ENCODE measurements at places on chromosomes 12 and 14.

DNA sequence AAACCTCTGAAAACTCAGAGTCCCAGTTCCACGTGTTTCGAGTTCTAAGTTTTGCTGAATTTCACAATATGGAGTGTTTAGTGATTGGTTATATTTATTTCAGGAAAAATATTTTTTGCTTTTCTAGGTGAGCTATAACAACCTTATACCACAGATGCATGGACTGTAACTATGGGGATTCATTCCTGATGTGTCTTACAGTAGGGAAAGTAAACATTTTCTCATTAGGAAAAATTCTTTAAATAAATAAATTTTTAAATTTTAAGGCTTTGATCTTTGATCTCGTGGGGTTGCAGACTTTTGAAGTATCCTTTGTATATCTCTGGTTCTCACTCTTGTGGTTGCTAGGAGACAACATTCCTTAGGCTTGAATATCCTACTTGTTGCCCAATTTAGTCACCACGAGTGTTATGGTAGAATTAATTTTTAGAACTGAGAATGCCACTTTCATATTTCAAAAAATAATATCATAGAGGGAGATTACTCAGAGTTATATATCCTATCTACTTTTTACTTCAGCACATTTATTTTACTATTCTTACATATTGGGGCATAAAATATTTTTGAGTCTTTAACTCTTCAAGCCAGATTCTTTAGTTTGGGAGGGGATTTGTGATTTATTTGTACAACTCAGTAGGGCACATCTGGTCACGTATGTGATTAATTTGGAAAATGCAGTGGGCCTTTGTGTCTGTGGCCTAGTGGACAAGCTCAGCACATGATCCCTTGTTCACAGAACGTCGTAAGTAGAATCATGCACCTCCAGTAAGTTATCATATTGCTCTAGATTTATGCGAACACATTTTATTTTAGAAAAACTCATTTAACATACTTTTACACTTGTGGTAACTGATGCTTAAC, 224.0 kb downstream of the TTC6 start:
- no peak for DNase-seq

DNA sequence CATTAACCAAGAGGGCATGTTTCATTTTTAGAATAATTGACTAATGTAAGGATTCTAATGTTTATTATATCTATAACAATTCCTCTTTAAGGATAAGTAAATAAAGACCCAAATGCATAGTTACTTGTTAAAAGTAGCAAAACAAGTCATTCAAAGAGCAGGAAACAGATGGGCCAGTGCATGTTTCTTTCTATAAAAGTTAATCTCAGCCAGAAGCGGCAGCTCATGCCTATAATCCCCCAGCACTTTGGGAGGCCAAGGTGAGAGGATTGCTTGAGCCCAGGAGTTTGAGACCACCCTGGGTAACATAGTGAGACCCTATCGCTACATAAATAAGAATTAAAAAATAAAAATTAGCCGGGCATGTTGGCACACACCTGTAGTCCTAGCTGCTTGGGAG, 391.0 kb upstream of the RGS6 start:
- DNase-seq = no peak

GRCh38 chr14:37320106-37320505, 122.4 kb downstream of the MIPOL1 start:
- DNase-seq = no peak

DNA sequence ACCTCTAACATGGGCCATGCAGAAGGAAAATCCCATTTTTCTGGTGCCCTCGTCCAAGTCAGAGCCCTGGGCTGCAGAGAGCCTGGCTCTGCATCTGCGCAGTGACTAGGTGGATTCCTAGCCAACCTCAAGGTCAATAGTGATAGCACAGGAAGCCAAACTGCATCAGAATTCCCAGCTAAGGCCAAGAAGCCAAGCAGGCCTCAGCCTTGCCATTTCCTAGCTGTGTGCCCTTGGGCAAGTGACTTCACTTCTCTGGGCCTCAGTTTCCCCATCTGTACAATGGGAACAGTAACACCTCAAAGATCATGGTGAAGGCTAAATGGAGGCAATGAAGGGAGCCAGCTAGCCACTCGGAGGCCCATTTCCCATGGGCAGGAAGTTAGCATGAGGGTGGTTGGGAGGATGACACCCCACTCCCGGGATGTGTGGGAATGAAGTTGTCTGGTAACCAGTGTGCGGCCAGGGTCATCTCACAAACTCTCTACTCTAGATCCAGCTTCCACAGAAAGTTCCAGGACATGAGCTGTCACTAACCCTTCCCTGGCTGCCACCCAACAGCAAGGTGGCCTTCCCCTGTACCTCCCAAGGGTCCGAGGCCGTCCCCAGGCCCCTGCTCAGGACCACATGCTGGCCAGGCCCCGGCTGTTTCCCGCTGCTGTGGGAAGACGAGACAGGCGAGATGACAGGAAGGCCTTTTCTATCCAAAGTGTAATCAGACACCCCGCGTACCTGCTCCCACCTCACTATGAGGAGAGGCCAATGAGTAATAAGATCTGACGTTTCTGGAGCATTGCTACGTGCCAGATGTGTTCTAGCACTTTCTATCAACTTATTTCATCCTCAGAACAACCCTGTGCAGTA, 125.7 kb downstream of the SCARB1 start:
- DNase-seq = no peak

DNA sequence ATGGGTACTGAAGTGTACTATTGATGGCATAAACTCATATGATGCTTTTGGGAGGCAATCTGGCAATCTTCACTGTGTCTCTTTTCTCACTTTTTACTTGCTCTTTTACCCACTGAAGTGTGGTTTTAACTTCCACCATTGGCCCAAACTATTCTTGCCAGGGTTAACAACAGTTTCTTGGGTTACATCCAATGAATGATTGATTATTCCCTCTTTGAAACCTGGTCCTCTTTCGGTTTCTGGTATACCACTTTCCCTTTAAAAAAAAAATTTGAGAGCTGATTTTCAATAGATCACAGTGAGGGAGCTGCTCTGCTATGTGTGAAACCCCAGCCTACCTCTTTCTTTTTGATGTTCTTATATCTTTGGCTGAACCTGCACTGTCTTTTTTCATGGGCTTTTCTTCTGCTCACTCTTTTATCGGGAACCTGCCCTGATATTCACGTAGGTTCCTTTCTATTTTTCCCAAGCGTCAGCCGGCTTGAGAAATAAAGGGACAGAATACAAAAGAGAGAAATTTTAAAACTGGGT, 56.1 kb upstream of the OR4E1 start:
- no peak for DNase-seq

DNA sequence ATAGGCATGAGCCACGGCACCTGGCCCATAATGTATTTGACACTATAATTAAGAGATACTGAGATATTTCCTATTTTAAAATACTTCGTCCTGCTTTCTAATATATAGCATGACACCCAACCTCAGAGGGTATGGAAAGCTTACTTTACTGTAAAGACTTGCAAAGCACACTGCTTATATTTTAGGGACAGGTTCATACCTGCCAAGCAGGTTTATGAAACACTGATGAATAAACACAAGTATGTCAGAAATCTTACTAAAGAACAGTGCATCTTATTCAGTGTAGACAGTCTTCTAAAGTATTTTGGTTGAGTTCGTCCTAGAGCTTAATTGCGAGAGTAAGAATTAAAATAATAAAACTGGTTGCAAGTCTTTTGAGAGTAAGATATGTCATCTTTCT, 65.4 kb downstream of the PPFIBP1 start:
- DNase-seq = no peak

- DNase-seq = no peak
Measured at GRCh38 chr12:47095446-47096236, 15.9 kb upstream of the AMIGO2 start.

GRCh38 chr14:55881577-55882241, 236.5 kb upstream of the PELI2 start:
- DNase-seq = no peak

GRCh38 chr12:77122661-77123060, 57.3 kb upstream of the E2F7 start:
- no peak for DNase-seq

DNA sequence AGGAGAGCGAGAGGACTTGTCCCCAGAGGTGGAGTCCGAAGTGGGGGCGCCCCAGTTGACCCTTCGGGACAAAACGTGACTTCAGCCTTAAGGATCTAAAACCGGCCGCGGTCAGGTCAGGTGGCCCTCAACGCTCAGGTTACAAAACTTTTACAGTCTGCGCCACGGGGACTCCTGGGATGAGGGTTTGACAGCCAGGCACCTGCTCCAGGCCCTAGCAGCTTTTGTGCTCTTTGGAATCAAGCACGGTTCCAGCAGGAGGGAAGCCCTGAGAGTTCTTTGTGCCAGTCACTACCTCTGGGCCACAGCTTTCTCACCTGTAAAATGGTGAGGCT, 337 bp downstream of the ZC2HC1C start:
- DNase-seq = no peak

GRCh38 chr12:92737855-92738850, 35.4 kb downstream of the PLEKHG7 start:
- no peak for DNase-seq

GRCh38 chr12:12811343-12811742, 1.8 kb upstream of the DDX47 start:
- no peak for DNase-seq

GRCh38 chr12:112932485-112933128, 5.7 kb upstream of the OAS3 start:
- no peak for DNase-seq

DNA sequence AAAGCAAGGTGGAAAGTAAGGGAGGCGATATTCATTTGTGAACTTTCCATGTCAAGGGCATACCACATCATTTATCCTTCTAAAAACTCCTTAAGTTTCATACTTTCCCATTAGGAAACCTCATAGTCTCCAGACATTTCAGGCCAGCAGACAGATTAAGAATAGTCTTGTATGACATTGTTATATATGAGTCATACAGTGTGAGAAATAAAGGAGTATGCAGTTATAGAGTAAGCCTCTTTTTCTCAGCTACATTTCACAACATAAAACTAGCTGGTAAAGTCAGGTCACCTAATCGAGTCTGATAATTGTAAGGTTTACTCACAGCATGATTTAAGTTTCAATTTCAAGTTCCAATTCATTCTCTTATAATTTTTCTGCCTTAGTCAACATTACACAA, 164.3 kb downstream of the GRIP1 start:
- no peak for DNase-seq

DNA sequence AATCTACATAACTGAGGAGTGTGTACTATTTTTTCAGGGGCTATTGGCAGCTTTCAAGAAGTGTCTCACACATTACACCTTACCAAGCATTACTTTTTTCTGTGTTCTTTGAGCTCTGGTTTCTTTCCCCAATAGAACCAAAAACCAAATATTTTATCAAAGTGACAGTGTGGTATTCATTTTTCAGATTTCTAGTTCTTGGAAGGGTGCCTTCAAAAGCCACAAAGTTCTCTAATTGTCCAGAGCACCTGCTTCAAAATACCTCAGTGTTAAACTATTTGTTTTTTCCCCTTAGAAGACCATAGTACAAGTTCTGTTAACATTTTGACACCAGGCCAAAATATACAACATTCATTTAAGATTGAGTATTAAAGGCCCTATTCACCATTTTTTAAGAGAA, 515.7 kb downstream of the ETNK1 start:
- no peak for DNase-seq

GRCh38 chr12:121678716-121679300, 9.4 kb upstream of the MORN3 start:
- no peak for DNase-seq

DNA sequence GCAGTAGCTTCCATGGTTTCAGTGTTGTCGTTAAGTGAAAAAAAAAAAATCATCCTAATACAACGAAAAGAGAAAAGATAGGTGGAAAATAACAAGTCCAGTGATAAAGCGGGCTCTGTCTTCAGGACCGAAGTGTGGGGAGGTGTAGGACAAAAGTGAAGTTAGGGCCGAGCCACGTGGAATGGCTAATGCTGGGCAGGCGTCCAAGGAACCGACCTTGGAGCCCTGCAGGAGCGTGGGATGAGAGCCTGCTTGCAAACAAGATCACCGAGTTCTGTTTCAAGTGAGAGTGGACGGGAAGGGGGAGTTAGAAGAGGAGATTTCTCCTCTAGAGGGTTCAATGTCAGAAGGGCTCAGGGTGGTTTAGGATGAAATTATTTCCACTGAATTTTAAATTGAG, 22.2 kb downstream of the A2ML1 start:
- DNase-seq = no peak

DNA sequence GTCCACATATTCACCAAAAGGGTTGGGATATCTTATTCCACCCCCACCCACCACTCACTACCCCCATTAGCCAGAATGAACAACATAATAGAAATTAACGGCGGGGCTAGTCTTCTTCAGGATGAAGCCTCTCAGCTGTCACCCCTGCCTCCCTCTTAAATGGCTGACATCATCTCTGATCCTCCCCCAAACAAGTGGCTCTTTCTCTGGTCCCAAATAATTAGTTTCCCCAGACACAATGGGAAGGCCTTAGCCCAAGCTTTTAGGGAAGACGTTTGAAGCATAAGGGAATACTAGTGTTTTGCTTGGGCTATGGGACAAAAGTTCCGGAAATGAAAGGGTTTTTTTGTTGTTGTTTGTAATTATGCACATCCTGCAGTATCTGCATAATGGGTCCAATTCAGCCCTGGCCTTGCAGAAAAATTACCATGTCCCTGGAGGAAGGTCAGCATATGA, 13.8 kb downstream of the STON2 start:
- no peak for DNase-seq

DNA sequence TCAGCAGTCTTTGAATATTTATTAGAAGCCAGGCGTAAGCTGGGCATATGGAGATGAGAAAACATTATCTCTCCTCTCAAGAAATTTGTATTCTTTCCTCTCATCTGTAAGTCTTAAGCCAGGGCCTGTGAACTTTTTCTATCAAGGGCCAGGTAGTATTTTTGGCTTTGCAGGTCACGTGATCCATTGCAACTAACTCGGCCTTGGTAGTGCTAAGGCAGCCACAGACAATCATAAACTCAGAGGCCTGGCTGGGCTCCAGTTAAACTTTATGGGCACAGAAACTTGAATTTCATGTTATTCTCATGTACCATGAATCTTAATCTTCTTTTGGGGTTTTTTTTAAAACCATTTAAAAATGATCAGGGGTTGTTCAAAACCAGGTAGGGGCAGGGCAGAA, 117.4 kb upstream of the PELI2 start:
- DNase-seq = no peak

DNA sequence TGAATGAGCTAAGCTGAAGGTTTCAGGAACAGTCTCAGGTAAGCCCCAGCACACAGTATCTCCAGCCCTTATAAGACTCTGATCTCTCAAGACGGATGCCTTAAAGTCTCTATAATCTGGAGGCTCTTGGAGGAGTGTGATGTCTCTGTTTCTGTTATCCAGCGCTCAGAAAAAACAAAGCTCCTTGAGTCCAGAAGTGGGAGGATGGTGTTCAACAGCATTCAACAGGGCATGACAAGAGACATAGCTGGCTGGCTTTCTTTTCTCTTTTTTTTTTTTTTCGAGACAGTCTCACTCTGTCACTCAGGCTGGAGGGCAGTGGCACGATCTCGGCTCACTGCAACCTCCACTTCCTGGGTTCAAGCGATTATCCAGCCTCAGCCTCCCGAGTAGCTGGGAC, 31.6 kb upstream of the TESC start:
- DNase-seq = no peak

- DNase-seq = no peak
Measured at GRCh38 chr12:58424735-58425392, 483.5 kb downstream of the ATP23 start.

- no peak for DNase-seq
Measured at GRCh38 chr14:23646648-23647549, 10.7 kb downstream of the DHRS2 start.

- DNase-seq = no peak
Measured at GRCh38 chr12:84692071-84692470, 220.5 kb downstream of the SLC6A15 start.

GRCh38 chr14:24870949-24871701, 178.8 kb downstream of the STXBP6 start:
- DNase-seq = no peak

GRCh38 chr14:93592786-93593185, 162.0 kb downstream of the UNC79 start:
- DNase-seq = no peak

Data from activated CD4-positive, alpha-beta T cell treated with anti-CD3 and anti-CD28 coated beads, Interleukin-2, amount 50 U/mL, for 24 hours (primary cell).